ENCODE measurements at places on chromosomes 2 and 18. TPM values are rescaled to one million over a fixed set of nuclear protein-coding genes. Genes with fewer than 3 reads are reported as not detected.

DNA sequence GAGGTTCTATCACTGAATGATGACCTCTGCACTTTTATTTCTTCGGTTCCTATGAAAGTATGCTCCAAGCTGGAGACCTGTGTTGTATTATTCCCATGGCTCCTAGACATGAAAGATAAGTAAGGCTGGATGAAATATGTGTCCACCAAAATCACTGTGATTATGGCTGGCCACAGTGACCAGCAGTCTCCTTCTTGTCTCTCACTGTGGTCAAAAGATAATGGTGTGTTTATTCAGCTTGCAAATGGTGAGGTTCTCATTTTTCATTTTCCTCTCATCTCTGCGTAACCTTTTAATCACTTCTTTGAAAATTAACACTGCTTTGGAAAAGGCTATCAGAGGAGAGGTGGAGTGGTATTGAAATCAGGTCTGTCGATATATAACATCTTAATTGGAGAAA lies 107.8 kb upstream of the DAPL1 start:
- no peak overlapping the region for H3K4me3 ChIP-seq
- H3K27ac ChIP-seq = no peak overlapping the region
- no peaks in the 10 kb centered on the region for H3K27me3 ChIP-seq
- no peaks in the 10 kb centered on the region for H3K4me1 ChIP-seq
- DNase-seq = no peak

GRCh38 chr2:167342769-167343168 lies 454.5 kb downstream of the XIRP2 start:
- DNase-seq = no peak
- no peaks in the 10 kb centered on the region for H3K27me3 ChIP-seq
- H3K4me3 ChIP-seq = no peak overlapping the region
- no peaks in the 10 kb centered on the region for H3K4me1 ChIP-seq
- no peak overlapping the region for H3K27ac ChIP-seq

DNA sequence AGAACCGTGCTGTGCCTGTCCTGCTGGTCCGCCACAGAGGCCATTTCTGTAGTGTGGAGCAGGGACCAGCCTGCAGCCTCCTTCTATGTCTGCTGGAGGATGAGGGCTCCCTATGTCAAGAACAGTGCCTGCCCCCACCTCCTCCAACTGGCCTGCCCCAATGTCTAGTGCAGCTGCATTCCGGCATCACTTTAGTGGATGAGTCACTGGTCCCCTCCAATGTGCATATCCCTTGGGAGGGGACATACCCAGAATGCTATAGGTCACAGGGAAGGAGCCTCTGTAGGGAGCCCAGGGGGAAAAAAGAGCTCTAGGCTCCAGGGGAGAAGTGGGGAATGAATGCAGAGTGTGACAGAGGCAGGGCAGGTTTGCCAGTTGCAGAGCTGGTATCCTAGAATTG lies 219.6 kb downstream of the CELF4 start:
- no peaks in the 10 kb centered on the region for H3K27me3 ChIP-seq
- no peak overlapping the region for H3K27ac ChIP-seq
- H3K4me1 ChIP-seq = no peaks in the 10 kb centered on the region

DNA sequence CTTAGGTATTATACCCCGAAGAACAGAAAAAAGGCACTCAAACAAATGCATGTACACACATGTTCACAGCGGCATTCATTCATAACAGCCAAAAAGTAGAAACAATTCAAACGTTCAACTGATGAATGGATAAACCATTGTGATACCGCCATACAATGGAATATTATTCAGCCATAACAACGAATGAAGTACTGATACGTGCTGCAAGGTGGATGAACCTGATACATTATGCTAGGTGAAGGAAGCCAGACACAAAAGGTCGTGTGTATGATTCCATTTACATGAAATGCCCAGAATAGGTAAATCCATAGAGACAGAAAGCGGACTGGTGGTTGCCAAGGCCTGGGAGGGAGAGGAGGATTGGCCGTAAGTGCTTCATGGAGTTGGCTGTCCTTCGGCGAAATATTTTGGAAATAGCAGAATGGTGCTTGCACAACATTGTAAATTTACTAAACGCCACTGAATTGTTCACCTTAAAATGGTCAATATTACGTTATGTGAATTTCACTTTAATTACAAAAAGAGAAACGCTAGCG lies 750 bp upstream of the RMP24 start:
- no peaks in the 10 kb centered on the region for H3K27me3 ChIP-seq
- peak overlapping the region; percentile 96 for H3K4me3 ChIP-seq
- peak overlapping the region; percentile 94 for H3K27ac ChIP-seq
- peaks cover 28% of the 10 kb centered on the region for H3K36me3 ChIP-seq
- no peak for DNase-seq
- peaks cover 20% of the 10 kb centered on the region for H3K4me1 ChIP-seq

DNA sequence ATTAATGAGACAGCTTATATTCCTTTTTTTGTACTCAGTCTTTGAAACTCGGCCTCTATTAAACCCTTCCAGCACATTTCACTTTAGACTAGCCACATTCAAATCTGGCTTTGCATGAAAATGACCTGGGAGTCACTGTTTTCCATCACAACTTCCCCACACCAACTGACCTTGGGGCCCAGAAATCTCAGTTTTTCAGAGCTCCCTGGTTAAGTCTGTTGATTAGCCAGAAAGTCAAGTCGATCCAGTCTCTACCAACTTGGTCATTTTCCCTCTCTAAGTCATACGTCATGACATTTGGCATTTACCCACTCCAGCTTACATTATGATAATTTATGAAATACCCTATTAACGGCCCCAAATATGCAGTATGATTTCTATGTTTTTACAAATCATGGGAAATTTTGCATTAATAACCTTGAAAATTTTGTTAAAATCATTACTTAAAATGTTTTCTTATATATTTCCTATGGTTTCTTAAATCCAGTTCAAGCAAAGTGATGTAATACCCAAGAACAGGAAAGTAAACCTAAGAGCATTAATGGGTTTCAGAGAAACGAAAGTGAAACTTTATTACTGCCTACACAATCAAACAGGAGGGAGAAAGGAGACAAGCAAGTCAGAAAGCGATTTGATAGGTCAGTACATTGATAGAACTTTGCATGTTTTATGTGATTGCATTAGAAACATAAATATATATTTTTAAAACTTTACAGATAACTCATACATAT lies 77.1 kb downstream of the SPATS2L start:
- H3K4me1 ChIP-seq = peaks cover 32% of the 10 kb centered on the region
- H3K4me3 ChIP-seq = peak overlapping the region; percentile 15
- no peaks in the 10 kb centered on the region for H3K36me3 ChIP-seq
- no peak for DNase-seq
- H3K27me3 ChIP-seq = no peaks in the 10 kb centered on the region
- peak overlapping the region; percentile 39 for H3K27ac ChIP-seq

COL4A4 gene
- 36.1 TPM for total RNA-seq

GRCh38 chr18:39935598-39935997 lies 2019.4 kb upstream of the PIK3C3 start:
- H3K36me3 ChIP-seq = no peaks in the 10 kb centered on the region
- DNase-seq = no peak
- no peaks in the 10 kb centered on the region for H3K4me1 ChIP-seq

ST8SIA5 gene
- not detected for total RNA-seq

RGPD3 gene
- 0.12 TPM for total RNA-seq

GRCh38 chr2:46992776-46993175 lies 77.2 kb upstream of the MCFD2 start:
- H3K4me1 ChIP-seq = peaks cover 11% of the 10 kb centered on the region
- H3K36me3 ChIP-seq = peaks cover 48% of the 10 kb centered on the region
- no peaks in the 10 kb centered on the region for H3K27me3 ChIP-seq

DNA sequence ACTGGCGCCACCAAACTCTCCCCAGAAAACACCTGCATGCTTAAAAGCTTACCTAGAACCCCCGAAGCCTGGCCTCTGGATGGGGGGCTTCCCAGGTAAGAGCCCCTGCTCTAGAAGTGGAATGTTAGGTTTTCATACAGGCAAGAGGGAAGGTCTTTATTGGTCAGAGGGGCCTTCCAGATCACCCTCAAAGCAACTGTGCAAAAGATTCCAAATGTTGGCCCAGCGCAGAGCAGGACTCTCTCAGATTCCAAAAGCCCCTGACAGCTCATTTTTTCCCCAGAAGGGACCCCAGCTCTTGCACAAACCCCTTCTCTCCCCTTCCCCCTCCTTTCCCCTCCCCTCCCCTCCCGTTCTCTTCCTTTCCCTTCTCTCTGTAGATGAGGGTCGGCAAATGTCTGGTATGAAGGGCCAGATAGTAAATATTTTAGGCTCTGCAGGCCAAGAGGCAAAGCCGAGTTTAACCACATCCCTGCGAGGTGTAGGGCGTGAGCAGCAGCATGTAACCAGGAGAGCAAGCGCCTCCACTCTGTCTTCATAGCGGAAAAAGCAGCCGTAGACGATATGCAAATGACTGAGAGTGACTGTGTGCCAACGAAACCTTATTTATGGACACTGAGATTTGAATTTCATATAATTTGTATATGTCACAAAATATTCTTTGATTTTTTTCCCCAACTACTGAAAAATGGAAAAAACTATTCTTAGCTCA lies 116.9 kb downstream of the SMAD7 start:
- peak overlapping the region; percentile 37 for H3K4me3 ChIP-seq
- H3K36me3 ChIP-seq = no peaks in the 10 kb centered on the region
- H3K4me1 ChIP-seq = peaks cover 36% of the 10 kb centered on the region
- peak overlapping the region; percentile 55 for H3K27ac ChIP-seq

SP100 gene
- 156 TPM for total RNA-seq

ZRANB3 gene
- total RNA-seq = 4.1 TPM

SKOR2 gene
- not detected for total RNA-seq

ANKAR gene
- 10.7 TPM for total RNA-seq

- peaks cover 7% of the 10 kb centered on the region for H3K4me1 ChIP-seq
- no peak overlapping the region for H3K27ac ChIP-seq
- DNase-seq = no peak
- H3K36me3 ChIP-seq = no peaks in the 10 kb centered on the region
These were observed 95.9 kb upstream of the HDAC4 start for GRCh38 chr2:239496700-239497099.

GKN2 gene
- total RNA-seq = 77.2 TPM

DSC3 gene
- total RNA-seq = 1.6 TPM

STAT4 gene
- total RNA-seq = 8.0 TPM

BOLA3 gene
- total RNA-seq = 19.5 TPM

DNA sequence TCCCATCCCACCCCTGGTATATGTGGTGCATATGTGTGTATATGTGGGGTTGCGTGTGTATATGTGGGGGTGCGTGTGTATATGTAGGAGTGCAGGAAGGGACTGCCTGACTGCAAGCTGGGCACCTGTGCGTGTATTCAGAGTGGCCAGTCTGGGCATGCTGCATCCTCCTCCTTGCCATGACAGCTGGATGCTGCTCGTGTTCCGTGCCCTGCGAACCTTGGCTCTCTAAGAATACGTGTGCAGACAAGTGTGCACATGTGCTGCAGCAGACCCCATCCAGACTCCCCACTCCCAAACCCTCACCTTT lies 222.1 kb downstream of the CELF4 start:
- H3K27ac ChIP-seq = no peak overlapping the region
- H3K36me3 ChIP-seq = no peaks in the 10 kb centered on the region
- H3K27me3 ChIP-seq = no peaks in the 10 kb centered on the region
- no peak overlapping the region for H3K4me3 ChIP-seq
- H3K4me1 ChIP-seq = no peaks in the 10 kb centered on the region
- DNase-seq = no peak

GRCh38 chr18:697800-698199 lies 14.6 kb downstream of the ENOSF1 start:
- H3K4me1 ChIP-seq = no peaks in the 10 kb centered on the region
- no peak overlapping the region for H3K27ac ChIP-seq
- H3K36me3 ChIP-seq = peaks cover 22% of the 10 kb centered on the region
- H3K4me3 ChIP-seq = no peak overlapping the region
- no peak for DNase-seq
- no peaks in the 10 kb centered on the region for H3K27me3 ChIP-seq

DNA sequence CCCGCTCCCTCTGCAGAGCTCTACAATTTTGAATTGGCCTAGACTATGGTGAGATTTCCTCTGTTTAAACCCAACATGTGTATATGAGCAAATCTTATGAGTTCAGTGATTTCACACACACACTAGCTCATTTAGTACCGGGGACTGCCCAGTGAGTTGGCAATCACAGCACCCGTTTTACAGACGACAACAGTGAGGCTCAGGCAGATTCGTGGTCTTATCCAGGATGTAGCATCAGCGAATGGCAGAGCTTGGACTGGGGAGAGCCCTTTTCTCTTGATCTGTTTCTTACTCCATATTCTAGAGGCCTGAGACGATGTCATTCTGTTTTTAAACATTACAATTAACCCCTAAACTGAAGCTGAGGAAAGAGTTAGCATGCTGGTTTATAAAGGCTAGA lies 419.9 kb downstream of the NBAS start:
- no peak for DNase-seq
- H3K4me1 ChIP-seq = no peaks in the 10 kb centered on the region
- no peak overlapping the region for H3K27ac ChIP-seq

ACTR2 gene
- total RNA-seq = 236 TPM

GRCh38 chr2:41736105-41736567 lies 311.7 kb upstream of the PKDCC start:
- H3K4me1 ChIP-seq = peaks cover 7% of the 10 kb centered on the region
- no peaks in the 10 kb centered on the region for H3K27me3 ChIP-seq
- peak overlapping the region; percentile 1 for H3K27ac ChIP-seq
- no peaks in the 10 kb centered on the region for H3K36me3 ChIP-seq
- DNase-seq = no peak

UGT1A7 gene
- total RNA-seq = not detected

DNA sequence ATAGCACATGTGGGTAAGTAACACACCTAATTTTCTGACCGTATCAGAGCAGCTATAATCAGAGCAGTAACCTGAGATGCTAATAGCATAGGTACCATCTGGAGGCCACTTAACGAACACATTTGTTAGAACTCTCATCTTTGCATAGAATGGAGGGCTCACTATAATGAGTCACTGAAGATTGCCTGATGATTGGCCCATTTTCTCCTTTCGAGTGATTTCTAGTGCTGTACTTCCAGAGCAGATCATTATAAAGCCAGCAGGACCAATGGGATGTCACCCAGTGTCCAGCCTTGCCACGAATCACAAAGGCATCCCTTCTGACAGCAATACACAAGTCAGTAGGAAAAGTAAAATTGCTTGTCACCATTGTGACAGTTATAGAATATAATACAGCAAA lies 81.7 kb upstream of the REV1 start:
- no peaks in the 10 kb centered on the region for H3K27me3 ChIP-seq
- H3K4me1 ChIP-seq = no peaks in the 10 kb centered on the region
- no peak overlapping the region for H3K4me3 ChIP-seq
- no peaks in the 10 kb centered on the region for H3K36me3 ChIP-seq
- no peak overlapping the region for H3K27ac ChIP-seq
- no peak for DNase-seq

DNA sequence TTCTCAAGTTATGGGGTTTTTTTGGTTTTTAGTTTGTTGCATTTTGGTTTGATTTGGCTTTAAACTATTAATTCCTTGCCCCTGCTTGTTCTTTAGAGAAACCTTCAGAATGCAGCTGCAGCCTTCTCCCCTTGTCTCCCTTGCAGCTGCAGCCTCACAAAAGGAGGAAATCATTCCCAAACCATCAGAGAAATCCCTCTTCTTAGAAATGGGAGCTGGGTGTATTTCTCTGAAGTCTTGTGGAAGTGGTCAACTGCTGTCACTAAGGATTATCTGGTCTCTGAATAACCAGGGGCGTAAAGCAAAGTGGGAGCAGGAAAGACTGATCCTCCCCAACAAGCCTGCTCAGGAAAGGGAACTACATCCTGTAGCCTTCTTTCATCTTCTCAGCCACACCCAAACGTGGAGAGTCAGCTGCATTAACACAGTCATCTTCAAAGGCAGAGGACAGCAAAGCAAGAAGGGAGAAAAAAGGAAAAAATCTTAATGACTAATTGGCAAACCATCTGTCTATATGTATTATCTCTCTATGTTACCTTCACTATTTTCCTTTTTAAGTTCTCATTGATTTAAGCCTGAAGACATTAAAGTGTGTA lies 1834.1 kb upstream of the PIK3C3 start:
- H3K27ac ChIP-seq = no peak overlapping the region
- no peaks in the 10 kb centered on the region for H3K36me3 ChIP-seq
- no peak for DNase-seq
- no peaks in the 10 kb centered on the region for H3K4me1 ChIP-seq
- H3K27me3 ChIP-seq = no peaks in the 10 kb centered on the region
- no peak overlapping the region for H3K4me3 ChIP-seq

ELOA2 gene
- total RNA-seq = not detected

All from upper lobe of right lung (tissue), 1 donor.